ENCODE measurements at places on chromosomes 11 and 22. TPM values are rescaled to one million over a fixed set of nuclear protein-coding genes. Genes with fewer than 3 reads are reported as not detected.

GRCh38 chr11:72789493-72790131 lies 4.2 kb downstream of the STARD10 start:
- no peaks in the 10 kb centered on the region for H3K36me3 ChIP-seq
- peak; percentile 61 for DNase-seq
- no peak overlapping the region for H3K4me3 ChIP-seq
- H3K27me3 ChIP-seq: no peaks in the 10 kb centered on the region
- H3K27ac ChIP-seq: peak overlapping the region; percentile 84

Gene GTSE1
- 4.4 TPM for total RNA-seq

Gene HTR3B
- total RNA-seq: not detected

Gene GPHA2
- not detected for total RNA-seq

- DNase-seq: peak; percentile 94
- H3K27ac ChIP-seq: peak overlapping the region; percentile 100
- H3K36me3 ChIP-seq: no peaks in the 10 kb centered on the region
- peak overlapping the region; percentile 29 for H3K4me3 ChIP-seq
These were observed 671 bp upstream of the PICALM start for GRCh38 chr11:86069408-86070101.

DNA sequence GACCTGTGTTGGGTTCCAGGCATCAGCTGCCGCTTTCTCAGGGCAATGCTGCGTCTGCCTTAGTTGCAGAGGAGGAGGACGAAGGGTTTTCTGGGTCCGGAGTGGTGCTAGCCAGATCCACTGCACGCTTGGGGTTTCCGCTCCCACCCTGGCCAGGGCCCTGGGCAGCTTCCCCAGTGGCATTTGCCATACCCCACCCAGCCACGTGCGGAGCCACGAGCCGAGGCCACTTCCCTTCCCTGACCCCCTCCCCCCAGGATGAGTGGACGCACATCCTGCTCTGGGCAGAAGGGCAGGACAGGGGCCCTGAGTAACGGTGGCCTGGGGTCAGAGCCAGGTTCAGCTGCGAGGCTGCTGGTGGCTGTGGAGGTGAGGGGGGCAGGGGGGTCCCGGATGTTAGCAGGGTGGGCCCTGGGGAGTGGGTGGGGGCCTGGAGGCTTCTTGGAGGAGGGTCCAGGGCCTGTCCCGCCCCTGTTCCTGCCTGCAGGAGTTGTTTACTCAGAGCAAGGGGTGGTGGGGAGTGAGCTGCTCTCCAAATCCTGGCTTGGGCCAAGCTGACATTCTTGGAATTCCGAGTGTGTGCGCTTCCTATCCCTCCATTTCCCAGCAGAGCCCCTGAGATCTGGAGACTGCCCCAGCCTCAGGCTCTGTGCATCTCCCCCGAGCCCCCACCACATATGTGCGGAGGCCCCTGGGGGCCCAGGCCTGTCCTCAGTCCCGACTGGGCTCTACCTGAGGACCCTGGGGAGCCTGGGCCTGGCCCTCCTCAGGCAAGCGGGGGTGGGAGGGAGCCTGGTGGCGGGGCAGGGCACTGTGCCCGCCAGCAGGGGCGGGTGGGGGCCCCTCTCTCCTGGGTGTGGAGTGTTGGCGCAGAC lies 1.4 kb downstream of the TSPAN4 start:
- H3K36me3 ChIP-seq: peaks cover 12% of the 10 kb centered on the region
- H3K27me3 ChIP-seq: no peaks in the 10 kb centered on the region
- peak overlapping the region; percentile 98 for H3K4me3 ChIP-seq
- DNase-seq: peak; percentile 98
- peaks cover 34% of the 10 kb centered on the region for H3K4me1 ChIP-seq

- no peaks in the 10 kb centered on the region for H3K36me3 ChIP-seq
- no peak for DNase-seq
- no peaks in the 10 kb centered on the region for H3K27me3 ChIP-seq
- peaks cover 17% of the 10 kb centered on the region for H3K4me1 ChIP-seq
These were observed 292.3 kb upstream of the SYN3 start for GRCh38 chr22:33350491-33350890.

DNA sequence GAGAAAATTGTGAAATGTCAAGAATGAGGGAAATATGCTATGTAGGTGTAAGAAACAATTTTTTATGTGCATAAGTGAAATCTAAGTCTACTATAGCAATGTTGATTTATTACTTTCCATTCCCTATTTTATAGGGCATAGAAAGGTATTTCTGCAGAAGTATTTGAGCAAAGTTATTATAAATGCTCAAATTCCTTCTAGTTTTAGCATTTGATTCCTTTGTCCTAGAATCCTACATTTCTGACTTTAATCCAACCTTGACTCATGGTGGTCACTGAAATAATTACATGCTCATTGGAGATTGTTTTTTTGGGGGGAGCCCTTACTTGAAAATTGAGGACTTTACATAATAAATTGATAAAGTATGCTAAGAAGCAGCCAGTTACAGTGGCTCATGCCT lies 716.6 kb upstream of the LUZP2 start:
- H3K4me3 ChIP-seq: no peak overlapping the region
- no peak for DNase-seq
- H3K36me3 ChIP-seq: no peaks in the 10 kb centered on the region
- no peak overlapping the region for H3K27ac ChIP-seq
- no peaks in the 10 kb centered on the region for H3K27me3 ChIP-seq

DNA sequence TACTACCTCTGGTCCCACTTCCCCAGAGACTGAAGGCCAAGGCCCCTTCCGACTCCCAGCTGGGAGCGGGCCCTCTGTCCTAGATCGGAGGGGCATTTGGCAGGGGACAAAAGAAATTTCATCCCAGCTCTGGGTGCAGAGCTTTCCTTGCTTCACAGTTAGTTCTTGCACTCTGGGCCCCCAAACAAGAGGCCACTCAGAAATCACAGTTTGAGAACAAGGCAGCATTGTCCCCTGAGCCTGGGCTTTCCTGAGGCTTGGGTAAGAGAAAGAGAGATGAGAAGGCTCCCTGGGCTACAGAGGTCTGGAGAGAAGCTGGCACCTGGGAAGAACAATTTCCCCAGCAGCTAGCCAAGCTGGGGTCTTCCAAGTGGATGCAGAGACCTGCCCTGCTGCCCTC lies 71.8 kb upstream of the NCAM1 start:
- peaks cover 5% of the 10 kb centered on the region for H3K4me1 ChIP-seq
- DNase-seq: no peak
- H3K27ac ChIP-seq: no peak overlapping the region
- no peaks in the 10 kb centered on the region for H3K36me3 ChIP-seq
- H3K27me3 ChIP-seq: no peaks in the 10 kb centered on the region
- H3K4me3 ChIP-seq: no peak overlapping the region

Gene MMP12
- total RNA-seq: not detected

DNA sequence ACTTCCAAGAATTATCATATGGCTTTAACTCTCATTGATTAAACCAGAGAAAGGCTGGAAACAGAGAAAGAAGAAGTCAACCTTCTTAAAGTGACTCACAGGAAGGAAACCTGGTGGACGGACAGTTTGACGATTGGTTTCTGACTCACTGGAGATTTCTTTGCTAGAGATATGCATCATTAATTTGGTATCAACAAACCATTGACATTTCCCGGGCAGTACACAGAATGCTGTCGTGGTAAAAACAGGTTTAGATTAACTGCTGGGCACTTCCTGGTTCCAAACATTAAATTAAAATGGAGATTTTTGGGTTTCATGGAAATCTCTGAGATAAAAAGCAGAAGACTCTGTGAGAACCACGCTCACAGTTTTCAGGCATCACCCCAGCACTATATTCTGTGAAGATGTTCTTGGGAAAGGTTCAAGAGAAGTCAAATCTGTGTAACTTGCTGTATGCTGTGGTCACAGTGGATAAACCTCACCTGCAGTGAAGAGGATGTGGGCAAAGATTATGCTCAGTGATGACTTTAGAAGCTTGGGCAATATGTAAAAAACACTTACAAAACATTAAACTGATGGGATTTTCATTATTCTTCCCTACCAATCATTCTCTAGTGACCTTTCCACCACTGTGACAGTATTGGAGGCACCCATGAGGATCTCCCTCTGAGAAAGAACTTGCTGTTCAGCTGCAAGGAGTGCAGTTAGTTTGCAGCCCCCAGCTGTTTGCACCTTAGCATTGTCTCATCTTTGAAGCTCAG lies 61.1 kb upstream of the CD44 start:
- H3K36me3 ChIP-seq: no peaks in the 10 kb centered on the region
- H3K27me3 ChIP-seq: no peaks in the 10 kb centered on the region
- H3K4me1 ChIP-seq: no peaks in the 10 kb centered on the region
- H3K4me3 ChIP-seq: no peak overlapping the region
- no peak overlapping the region for H3K27ac ChIP-seq

Gene FAM181B
- total RNA-seq: 0.99 TPM

GRCh38 chr11:43959321-43959995 lies 17.0 kb downstream of the C11orf96 start:
- H3K27ac ChIP-seq: no peak overlapping the region
- H3K36me3 ChIP-seq: no peaks in the 10 kb centered on the region
- peaks cover 8% of the 10 kb centered on the region for H3K4me1 ChIP-seq

DNA sequence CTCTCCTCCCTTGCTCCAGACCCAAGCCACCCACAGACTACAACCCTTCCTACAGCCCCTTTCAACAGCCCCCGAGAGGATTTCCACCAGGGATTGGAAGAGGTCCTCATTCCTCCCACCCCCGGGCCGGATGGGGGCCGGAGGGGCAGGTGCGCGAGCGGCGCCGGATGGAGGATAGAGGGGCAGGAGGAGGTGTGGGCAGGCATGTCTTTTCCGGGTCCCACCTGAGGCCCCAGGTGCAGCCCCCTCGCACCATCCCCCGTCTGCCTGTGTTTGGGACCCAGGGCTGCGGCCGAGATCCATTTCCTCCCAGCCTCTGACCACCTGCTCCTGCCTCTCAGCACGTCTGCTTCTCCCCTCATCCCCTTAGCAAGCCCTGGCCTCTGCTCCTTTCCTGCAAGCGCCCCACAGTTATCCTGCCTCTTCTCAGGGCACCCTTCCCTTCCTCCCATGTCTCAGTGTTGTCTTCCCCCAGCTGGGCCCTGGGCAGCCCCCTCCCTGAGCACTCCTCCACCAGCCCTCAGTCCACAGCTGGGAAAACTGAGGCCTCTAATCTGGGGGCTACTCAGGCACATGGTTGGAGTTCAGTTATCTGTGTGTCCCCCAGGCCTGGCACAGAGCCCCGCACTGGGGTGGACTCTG lies 19.3 kb upstream of the CBX7 start:
- H3K36me3 ChIP-seq: no peaks in the 10 kb centered on the region
- no peak overlapping the region for H3K4me3 ChIP-seq
- DNase-seq: no peak
- peaks cover 26% of the 10 kb centered on the region for H3K4me1 ChIP-seq

DNA sequence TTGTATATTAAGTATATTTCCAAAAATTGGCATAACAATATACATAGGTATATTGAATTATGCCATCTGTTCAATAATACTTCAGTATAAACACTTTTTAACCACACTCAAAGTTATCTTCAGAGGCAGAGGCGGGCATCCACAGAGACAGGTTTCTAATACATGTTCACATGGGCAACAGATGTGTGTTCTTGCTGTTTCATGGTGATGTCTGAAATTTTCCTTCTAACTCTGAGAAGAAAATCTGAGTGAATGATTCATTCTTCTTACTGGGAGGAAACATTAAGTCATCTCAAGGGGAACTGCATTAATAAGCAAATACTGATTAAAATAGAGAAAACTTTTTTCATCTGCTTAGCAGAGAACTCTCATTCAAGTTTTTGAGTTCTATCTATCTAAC lies 1074.5 kb downstream of the LRRC4C start:
- H3K4me1 ChIP-seq: no peaks in the 10 kb centered on the region
- H3K27me3 ChIP-seq: no peaks in the 10 kb centered on the region
- H3K27ac ChIP-seq: no peak overlapping the region
- DNase-seq: no peak
- no peaks in the 10 kb centered on the region for H3K36me3 ChIP-seq
- no peak overlapping the region for H3K4me3 ChIP-seq

- DNase-seq: no peak
- no peaks in the 10 kb centered on the region for H3K36me3 ChIP-seq
- H3K4me3 ChIP-seq: no peak overlapping the region
- H3K4me1 ChIP-seq: peaks cover 11% of the 10 kb centered on the region
- H3K27ac ChIP-seq: no peak overlapping the region
- no peaks in the 10 kb centered on the region for H3K27me3 ChIP-seq
These were observed 40.0 kb downstream of the WNT11 start for GRCh38 chr11:76166314-76166713.

Gene OR52W1
- not detected for total RNA-seq

GRCh38 chr22:21567456-21568346 lies at the start of gene UBE2L3:
TSS of gene UBE2L3 (plus strand) at chr22:21567714. CDS start at chr22:21567745, 31 bp downstream.
- no peaks in the 10 kb centered on the region for H3K27me3 ChIP-seq
- peaks cover 15% of the 10 kb centered on the region for H3K4me1 ChIP-seq
- peak within 1 kb of the TSS; percentile 98 for H3K27ac ChIP-seq
- DNase-seq: peak; percentile 83

Gene SPI1
- total RNA-seq: not detected

Gene VPS37C
- total RNA-seq: 24.6 TPM

Gene KDELR3
- total RNA-seq: 19.7 TPM

Gene ISX
- total RNA-seq: not detected

Measured in cardiac muscle cell (in vitro differentiated cells and primary cell).